Stimulated activated CD4-positive, alpha-beta T cell treated with anti-CD3 and anti-CD28 coated beads, Interleukin-12 subunit alpha, Interleukin-12 subunit beta, amount 100 ng/mL, for 4 hours (primary cell): ENCODE measurements at places on chromosomes 4 and X.

DNA sequence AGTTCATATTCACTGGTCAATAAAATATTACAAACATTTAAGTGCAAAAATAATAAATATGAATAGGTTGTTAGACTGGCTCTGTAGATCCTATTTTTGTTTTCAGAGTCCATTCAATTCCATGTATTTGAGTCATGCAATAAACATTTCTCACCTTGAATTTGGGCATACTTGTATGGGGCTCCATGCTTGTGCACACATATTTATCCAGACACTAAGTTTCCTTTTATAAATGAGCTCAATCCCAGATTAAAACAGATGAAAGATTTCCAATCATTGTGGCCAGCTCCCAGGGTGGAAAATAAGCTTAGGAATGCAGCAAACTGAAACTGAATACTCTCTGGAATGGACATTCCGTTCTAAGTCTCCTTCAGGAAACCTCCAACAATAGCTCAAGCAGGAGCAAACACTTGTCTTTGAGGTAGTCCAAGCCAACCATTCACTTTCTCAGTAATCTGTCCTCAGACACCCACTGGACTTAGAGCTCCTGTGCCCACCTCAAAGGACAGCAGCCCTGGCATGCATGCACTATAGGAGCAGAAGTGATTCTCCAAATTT lies 16.4 kb downstream of the DMD start:
- no peak for DNase-seq

GRCh38 chr4:3345384-3345783 lies 52.6 kb downstream of the RGS12 start:
- no peak for DNase-seq

DNA sequence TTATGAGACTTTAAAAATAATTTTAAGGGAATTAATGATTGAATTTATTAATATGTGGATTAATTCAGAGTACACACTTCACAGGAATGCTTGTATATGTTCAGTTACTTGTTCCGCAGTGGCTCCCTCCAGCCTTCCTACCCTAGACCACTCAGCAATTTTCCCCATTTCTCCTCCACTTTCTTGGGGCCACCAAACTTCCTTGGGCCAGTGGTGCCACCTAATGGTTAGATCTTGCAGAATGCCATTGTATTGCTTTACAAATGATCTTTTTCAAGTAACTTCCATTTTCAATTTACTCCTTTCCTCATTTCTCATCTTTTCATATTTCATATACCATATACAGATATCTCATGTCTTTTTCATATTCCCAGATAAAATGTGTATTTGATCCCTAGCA lies 3.6 kb upstream of the RNF175 start:
- DNase-seq, result no peak

DNA sequence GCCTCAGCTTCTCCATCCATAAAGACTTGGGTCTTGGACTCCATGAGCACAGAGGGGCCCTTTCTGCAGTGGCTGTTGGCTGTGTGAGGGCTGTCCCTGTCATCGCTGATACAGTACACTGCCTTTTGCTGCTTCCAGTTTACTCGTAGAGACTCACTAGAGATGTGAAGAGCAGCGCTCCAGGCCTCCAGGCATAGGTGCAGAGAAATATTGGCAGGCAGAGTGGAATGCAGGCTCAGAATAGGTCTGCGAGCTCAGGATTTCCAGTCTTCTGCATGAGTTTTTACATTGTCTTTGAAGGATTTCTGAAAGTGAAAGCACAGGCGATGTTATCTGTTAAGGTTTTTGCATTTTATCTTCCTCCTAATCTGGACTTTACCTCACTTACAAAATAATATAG lies 97.4 kb downstream of the AASDH start:
- DNase-seq, result no peak
